ENCODE measurements at places on chromosomes 6 and 20. TPM values are rescaled to one million over a fixed set of nuclear protein-coding genes. Genes with fewer than 3 reads are reported as not detected.

GRCh38 chr20:19275038-19275629 lies 62.7 kb downstream of the SLC24A3 start:
- no peak for DNase-seq

GRCh38 chr6:43793154-43793874 lies 23.3 kb downstream of the VEGFA start:
- DNase-seq: no peak

DNA sequence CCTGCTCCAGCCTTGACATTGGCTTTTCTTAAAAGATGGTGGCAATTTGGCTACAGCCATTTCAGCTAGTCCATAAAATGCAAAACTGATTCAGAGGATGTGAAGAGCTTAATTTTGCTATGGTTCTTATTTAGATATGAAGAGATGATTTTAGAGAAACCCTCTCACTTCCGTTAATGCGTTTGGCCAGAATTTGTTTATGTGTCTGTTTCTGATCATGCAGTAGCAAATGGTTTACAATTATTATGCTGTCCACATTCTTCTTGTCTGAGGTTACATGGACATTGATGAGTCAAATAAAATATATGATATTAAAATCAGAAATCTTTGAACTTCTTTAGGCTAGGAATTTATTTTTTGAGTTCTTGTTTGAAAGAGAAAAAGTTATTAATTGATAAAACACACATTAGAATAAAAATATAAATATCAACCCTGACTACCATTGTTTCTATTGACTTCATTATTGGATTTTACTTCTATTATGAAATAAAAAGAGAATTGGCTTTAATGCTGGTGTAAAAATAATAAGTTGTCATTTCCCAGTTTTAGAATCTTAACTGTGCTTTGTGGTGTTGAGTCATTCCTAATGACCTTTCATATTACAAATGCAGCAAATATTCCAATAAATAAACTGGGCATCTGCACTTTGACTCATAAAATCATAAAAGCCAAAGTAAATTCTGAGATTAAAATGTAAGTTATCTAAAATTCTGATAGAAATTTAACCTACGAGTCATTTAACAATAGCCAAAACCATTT lies 1286.0 kb upstream of the GJE1 start:
- DNase-seq: no peak

GRCh38 chr6:159342146-159342545 lies 172.9 kb downstream of the FNDC1 start:
- DNase-seq: no peak

- no peak for DNase-seq
These were observed 296.6 kb downstream of the PHACTR1 start for GRCh38 chr6:13012977-13013680.

DNA sequence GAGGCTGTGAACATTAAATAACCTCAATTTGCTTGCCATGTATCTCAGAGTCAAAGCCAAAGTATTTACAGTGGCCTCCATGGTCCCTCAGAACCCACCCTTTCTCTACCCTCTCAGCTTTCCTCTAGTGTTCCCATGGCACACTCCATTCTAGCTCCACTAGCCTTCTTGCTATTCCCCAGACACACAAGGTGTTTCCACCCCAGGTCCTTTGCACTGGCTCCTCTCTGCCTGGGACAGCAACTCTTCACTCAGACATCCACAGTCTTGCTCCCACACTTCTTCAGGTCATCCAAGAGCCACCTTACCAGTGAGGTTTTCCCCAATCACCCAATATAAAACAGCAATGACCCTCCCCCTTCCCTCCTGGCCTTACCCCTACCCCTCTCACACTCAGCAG lies 56.5 kb upstream of the PLEKHG1 start:
- no peak for DNase-seq

DNA sequence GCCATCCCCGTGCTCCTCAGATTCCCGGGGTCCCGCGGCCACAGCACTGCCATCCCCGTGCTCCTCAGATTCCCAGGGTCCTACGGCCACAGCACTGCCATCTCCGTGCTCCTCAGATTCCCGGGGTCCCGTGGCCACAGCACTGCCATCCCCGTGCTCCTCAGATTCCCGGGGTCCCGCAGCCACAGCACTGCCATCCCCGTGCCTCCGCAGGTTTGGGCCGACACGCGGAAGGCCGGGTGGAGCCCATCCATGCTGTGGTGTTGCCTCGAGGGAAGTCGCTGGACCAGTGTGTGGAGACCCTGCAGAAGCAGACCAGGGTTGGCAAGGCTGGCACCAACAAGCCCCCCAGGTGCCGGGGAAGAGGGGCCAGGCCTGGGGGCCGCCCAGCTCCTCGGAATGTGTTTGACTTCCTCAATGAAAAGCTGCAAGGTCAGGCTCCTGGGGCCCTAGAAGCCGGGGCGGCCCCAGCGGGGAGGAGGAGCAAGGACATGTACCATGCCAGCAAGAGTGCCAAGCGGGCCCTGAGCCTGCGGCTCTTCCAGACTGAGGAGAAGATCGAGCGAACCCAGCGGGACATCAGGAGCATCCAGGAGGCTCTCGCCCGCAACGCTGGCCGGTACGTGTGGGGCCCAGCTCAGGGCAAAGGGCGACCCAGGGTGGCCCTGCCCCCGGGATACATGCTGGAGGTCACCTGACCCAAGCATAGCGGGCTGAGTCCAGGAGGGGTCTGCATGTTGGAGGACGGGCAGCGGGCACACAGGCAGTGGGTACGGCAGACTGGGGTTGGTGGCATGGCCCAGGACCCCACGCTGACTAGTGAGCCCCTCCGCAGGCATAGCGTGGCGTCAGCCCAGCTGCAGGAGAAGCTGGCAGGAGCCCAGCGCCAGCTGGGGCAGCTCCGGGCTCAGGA lies 1.3 kb upstream of the LIME1 start:
- DNase-seq: no peak

DNA sequence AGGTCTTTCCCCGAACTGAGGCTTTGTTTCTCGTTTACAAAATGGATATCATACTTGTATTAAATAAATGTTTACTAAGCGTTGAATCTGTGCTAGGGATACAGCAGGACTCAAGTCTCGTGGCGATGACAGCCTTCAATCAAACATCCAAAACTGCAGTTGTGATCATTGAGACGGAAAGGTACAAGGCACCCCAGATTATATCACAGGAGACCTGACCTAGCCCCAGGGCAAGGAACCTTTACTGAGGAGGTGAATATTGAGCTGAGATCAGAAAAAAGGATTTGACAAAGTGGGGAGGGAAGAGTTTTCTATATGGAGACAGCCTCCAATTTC lies 476 bp downstream of the AAR2 start:
- no peak for DNase-seq

DNA sequence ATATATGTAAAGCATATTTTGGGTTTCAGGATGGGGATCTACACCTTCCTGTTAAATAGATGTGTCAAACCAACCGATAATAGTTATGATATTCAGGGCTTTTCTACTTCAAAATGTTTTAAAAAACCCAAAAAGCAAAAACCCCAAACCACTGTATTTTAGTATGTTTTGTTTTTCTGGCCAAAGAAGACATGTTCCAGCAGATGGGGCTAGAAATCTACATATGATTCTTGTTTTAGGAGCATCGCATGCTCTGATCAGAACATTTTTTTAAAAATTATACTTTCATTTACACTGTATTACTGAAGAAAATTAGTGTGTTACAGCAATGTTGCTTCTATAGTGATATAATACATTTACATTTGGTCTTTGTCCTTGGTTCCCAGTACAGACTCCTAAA lies 11.0 kb downstream of the RMND1 start:
- DNase-seq: no peak

GRCh38 chr20:64077876-64078551 lies 1.3 kb downstream of the RGS19 start:
- DNase-seq: no peak

MAS1 gene
- polyA plus RNA-seq: 0.03 TPM

MRAP2 gene
- polyA plus RNA-seq: 5.2 TPM

SLC22A7 gene
- 0.79 TPM for polyA plus RNA-seq

SLC17A4 gene
- 1.6 TPM for polyA plus RNA-seq

All from renal cortex interstitium (tissue), 15 donors.